Activated CD4-positive, alpha-beta T cell treated with anti-CD3 and anti-CD28 coated beads, Interleukin-10, Interleukin-2, amounts not matched to agents 100 ng/mL and 50 ng/mL, durations not matched to agents 16 hours and 8 hours (primary cell): ENCODE measurements at places on chromosomes 3 and 15.

DNA sequence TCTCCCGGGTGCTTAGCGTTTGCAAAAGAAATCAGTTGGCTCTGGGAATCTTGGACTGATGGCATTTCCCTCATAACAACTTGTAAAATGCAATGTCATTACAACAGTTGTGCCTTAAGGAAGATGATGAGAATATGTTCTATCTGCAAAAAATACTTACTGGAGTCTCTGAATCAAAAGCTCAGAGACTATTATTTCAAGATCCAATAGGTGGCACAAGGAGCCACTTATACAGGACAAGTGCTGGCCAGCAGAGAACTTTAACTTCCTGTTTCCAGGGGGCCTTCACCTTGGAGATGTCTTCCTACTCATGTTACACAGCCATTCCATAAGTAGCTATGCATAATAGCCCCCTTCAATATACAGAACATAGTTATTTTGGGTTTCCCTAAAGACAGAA is 8.9 kb upstream of the RPS27L start:
- DNase-seq: peak; percentile 10

DNA sequence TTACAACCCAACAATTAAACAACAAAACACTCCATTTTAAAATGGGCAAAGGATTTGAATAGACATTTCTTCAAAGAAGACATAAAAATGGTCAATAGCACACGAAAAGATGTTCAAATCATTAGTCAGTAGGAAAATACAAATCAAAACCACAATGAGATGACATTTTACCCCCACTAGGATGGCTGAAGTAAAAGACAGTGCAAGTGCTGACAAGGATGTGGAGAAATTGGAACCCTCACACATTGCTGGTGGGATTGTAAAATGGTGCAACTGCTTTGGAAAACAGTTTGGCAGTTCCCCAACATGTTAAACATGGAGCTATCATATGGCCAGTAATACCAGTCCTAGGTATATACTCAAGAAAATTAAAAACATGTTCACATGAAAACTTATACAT is 11.6 kb downstream of the GALNT15 start:
- no peak for DNase-seq

DNA sequence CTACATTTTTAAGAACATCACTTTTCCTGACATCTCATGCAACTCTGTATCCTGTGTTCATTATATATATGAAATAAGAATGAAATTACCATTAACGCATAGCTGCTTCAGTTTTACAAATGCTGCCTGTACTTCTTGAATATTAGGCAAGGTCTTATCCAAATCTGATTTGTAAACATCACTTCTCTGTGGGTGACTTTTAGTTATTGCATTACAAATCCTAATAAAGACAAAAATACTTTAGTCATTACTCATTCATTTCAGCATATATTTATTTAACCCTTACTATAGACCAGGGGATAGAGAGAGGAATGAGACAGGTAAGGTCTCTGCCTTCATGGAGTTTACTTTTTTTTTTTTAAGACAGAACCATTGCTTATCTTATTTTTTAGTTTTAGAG is 36.8 kb downstream of the MTMR10 start:
- no peak for DNase-seq

- DNase-seq: peak; percentile 38
Observed at GRCh38 chr3:194686816-194687637, 1.3 kb downstream of the FAM43A start.

DNA sequence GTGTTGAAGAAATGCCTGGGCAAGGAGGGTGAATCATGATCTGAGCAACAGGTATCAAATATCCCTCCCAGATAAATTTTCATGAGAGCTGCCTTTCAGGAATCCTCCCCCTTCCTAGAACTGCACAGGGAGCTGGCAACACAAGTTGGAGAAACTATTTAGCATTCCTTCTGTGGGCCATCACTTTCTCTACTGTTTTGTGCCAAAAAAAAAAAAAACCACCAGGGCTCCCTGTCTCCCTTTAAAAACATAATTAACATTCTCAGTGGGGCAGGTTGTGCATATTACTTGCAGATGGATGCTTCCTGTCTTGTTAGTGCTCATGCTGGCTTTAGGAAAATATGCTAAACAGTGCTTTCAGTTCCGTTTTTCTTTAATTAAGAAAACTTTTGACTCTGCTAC is 234.9 kb upstream of the LMCD1 start:
- no peak for DNase-seq

GRCh38 chr3:181464033-181464694 is 247.6 kb upstream of the SOX2 start:
- no peak for DNase-seq

- no peak for DNase-seq
Observed at GRCh38 chr3:111681661-111682426, 86.7 kb upstream of the ZBED2 start.

DNA sequence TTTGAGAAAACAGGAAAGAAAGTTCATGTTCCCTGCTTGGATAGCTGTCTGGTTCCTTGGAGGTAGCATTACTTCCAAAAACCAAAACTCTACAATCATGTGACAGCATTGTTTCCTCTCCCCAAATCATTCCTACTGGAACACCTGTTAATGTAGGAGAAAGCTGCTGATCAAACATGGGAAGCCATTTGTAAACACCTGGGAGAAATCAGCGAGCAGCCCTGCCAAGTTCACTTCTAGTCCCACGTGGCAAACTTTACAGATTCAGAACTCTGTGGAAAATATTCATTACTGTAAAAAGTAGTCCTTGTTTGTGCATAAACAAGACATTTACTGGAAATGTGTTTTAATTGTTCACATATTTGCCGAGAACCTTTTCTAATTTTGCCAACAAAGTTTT is 275.5 kb upstream of the AZI2 start:
- DNase-seq: no peak

DNA sequence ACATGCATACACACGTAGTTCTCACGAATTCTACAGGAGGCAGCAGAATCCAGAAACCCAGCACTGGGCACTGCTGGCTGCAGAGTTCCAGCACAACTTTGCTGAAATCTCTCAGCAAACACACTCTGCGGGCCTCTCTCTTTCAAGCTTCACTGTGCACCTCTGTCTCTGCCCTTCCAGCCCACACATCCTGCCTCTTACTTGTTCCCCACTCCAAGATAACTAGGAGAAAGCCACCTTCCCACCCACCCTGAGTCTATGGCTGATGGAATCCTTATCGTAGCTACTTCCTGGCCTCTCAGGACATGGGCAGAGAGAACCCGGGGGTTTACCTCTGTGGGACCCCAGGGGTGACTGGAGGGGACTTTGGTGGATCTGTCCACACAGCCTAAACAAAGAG is 11.9 kb downstream of the ANP32A start:
- DNase-seq: no peak

- no peak for DNase-seq
Observed at GRCh38 chr3:183809270-183809669, 16.1 kb downstream of the MAP6D1 start.

GRCh38 chr3:45986303-45986982 is 9.2 kb downstream of the FYCO1 start:
- no peak for DNase-seq

- no peak for DNase-seq
Observed at GRCh38 chr15:40452296-40453090, 11.7 kb downstream of the BAHD1 start.

DNA sequence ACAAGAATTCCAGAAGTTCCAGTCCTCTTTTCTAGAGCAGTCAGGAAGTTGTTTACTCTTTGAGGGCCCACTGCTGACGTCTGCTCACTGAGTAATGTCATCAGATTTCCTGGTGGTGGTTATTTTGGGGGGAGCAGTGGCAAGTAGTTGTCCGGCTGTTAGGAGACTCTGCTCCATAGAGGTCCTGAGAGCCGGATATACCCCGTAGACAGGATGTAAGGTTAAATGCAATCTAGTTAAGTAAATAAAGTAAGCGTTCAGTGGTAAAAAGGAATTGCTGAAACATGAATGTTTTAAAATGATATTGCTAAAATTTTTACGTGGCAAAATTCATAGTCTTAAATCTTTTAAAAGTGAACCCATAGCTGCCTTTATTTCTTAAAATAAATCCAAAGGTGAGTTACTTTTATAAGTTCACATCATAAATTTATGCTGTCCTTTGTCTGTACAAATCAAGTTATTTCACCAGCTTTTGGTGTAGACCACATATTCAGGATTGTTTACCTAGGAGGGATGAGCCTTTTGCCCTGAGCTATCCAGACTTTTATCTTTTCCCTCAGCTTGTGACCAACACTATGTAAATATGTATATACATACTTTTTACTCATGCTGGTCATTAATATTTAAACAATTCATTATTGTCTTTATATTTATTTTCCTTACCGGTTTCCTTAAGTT is 65.8 kb downstream of the PDE8A start:
- no peak for DNase-seq

DNA sequence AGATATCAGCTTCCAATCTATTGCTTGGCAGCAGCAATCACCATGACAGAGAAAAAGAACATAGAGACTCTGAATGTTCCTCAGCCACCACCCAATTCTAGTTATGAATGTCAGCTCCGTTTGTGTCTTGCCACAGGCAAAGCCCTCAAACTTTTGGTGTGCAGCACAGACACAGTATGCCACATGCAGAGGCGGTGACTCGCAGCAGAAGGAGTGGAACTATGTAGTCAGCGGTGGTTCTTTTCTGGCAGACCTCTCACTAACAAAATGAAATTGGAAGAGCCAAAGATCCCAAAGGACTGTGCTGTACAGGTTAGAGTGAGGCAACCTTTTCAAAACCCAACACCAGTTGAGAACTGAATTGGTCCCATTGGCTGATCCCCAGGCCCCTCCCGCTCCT is 220.9 kb downstream of the SLC9A9 start:
- peak; percentile 63 for DNase-seq

DNA sequence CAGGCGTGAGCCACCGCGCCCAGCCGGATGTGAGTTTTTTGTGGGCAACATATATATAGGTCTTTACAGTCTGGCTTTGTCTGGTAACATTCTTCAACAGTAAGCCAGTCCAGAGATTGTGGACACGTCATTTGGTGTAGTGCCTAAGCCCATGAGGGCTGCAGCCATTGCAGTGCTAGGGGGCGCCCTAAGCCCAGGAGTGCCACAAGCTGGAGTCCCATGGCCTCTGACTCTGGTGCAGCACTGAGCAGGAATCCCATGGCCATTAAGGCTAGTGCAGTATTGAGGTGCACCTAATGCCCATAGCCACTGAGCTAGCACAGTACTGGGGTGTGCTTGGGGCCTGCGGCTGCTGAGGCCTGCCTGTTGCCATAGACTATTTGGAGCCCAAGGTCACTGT is 136.4 kb upstream of the NDN start:
- peak; percentile 8 for DNase-seq

DNA sequence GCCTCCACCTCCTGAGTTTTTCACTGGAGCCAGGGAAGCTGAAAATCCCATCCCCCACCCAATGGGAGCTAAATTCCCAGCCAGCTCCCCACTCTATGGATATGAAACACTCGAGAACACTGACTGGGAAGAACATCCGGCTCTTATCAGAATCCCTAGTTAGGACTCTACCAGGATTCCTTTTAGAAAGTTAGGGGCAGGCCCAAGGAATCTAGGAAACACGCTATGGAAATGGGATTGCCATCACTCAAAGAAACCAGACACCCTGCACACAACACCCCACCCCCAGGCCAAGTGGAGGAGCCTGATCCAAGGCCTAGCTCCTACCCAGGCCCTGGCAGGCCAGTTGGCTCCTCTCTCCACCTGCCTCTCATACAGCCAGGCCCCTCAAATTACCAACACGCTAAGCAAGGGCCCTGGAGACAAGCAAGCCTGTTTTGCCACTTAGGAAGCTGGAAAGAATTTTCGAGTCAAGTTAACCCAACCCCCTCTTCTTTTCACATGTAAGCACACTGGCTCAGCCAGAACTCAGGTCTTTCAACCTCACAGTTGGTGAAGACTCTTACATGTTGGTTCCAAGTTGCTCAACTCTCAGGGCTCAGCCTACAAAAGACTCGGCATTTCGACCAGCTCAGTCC is 75.5 kb downstream of the RBPMS2 start:
- DNase-seq: no peak

- DNase-seq: no peak
Observed at GRCh38 chr3:45783667-45784066, 12.7 kb downstream of the SLC6A20 start.

DNA sequence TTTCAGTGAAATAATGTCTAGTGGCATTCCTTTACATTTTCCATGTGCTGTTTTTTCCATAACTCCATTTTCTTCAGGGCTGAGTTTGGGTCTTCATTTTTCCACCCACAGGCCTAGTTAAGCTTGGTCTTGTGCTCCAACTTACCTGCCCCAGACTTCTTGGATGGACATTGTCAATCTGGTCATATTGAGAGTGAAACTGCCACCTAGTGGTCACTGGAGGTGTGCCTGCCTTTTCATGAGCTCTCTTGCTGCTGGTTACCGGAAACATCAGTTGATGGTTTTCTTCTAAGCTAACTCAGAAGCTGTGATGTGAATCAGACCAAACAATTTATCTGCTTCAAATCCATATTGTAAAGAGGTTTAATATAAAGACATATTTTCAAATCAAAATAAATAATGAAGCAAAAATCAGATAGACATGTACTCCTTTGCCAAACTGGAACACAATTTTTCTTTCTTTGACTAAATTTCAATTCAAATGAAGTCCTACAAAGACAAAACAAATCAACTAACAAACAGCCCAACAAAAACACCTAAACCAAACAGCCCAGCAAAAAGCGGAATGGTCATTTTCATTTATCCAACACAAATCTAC is 135.1 kb upstream of the RASGRP1 start:
- peak; percentile 90 for DNase-seq

DNA sequence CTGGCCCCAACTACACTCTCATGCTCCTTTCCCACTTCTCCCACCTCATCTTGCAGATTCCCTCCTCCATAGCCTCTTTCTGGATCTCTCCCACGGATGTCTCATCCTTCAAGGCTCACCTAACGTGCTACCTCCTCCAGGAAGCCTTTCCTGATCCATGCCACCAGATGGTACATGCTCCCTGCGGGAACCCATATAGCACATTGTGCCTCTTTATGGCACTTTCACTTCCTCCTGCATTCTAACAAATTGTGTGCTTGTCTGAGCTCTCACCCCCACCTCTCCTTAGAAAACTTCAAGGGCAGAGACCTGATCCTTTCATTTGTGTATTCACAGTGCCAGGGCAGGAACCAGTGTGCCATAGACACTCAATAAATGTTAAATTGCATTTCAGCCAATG is 63.0 kb downstream of the HES1 start:
- no peak for DNase-seq

DNA sequence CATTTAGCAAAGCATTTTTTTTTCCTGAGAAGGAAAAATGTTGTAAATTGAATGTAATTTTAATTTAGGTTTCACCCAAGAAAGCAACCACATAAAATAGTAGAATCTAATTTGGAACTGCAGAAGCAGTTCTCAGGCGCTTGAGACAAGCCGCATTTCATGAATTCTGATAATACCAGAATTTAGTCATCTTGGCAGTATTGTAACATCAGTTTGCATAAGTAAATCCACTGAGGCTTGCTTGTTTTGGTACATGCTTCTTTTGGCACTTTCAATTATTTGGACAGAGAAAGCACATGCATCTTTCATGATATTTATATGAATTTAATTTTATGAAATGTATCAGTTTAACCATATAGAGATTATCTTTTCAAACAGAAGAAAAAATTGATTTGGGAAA is 389.7 kb upstream of the ROBO1 start:
- no peak for DNase-seq

DNA sequence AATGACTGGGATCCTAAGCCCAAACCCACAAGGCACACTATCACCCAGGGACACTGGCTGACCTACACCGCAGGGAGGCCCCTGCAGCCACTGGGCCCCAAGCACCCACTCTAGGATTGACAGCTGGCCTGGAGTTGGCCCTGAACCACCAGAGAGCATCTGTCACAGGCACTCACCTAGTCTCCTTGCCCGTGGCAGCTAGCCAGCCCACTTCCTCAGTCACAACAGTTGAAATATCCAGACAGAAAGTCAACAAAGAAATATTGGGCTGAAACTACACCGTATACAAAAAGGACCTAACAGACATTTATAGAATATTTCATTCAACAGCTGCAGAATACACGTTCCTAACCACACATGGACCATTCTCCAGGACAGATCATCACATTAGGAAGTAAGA is 5.2 kb upstream of the SPINK8 start:
- DNase-seq: no peak
